ENCODE measurements at places on chromosomes 2 and 18.

DNA sequence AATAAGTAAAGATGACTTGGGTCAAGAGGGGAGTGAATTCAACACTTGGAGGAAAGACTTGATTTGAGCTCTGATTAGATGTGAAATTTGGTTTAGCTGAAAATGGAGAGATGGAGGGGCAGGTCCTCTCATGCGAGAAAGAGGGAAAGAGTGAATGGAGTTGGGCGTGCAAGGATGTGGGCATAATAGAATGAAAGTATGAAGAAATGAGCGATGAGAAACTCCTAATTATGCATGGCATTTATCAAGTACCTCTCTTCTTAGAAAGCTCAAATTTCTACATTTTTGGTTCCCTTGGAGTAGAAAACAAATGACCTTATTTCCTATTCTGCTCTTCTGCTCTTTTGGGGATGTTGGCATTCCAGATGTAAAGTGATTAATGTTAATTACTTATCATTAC, 161.5 kb downstream of the PHLPP1 start:
- DNase-seq: no peak

DNA sequence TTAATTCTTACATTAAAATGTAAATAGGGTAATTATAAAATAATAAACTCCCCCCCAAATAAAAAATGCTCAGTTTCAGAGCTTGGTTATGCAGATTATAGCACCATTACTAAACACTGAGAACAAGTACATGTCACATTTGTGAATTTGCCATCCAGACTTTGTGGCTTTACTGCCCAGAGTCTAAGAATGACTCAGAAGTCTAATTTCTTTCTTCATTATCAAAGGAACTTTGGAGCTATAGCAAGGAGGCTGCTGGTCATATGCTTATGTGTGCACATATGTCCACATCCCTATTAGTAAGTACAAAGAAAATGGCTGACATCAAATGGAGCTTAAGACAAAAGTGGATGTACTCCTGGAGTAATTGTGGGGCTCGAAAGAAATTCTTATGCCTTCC, 248.5 kb upstream of the SESTD1 start:
- DNase-seq: no peak

- no peak for DNase-seq
Measured at GRCh38 chr2:115738111-115738510, 1295.7 kb downstream of the DPP10 start.

DNA sequence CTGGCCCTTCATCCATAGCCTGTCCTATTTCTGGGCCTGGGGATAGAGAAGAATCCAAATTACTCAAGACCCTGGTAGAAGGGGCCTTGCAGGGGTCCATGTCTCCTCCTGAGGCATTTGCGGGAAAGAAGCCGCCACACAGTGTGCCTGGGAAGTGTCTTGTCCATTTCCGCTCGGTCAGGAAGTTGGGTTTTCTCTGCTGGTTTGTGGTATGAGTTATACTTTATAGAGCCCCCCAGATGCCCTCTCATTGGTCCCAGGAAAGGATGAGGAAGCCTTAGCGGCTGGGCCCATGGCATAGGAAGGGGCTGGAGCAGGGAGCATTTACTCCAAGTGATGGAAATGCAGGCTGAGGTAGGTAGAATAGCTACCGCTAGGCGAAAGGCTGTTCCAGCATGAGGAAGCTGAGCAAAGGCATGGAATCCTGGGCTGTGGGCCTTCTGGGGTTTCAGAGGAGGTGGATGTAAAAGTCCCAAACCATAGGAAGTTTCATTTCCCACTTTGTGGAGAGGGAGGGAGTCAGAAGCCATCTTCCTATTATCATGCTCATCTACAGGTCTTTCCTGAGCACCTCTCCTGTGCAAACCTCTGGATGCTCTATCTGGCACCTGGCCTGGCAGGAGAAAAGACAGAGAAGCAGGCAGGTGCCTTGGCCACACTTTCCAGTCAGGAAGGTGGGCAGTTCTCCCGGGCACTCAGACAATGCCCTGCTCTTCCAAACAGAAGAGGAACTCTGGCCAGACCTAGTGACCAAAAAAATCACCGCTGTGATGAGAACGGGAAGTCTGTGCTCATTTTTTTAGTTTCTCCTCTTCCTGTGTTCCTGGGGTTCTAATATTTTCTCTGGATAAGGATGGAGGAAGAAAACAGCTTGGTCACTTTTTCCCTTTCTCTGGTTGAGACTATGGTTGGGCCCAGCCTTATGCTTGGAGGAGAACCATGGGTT, 2.6 kb upstream of the CD207 start:
- DNase-seq: no peak

DNA sequence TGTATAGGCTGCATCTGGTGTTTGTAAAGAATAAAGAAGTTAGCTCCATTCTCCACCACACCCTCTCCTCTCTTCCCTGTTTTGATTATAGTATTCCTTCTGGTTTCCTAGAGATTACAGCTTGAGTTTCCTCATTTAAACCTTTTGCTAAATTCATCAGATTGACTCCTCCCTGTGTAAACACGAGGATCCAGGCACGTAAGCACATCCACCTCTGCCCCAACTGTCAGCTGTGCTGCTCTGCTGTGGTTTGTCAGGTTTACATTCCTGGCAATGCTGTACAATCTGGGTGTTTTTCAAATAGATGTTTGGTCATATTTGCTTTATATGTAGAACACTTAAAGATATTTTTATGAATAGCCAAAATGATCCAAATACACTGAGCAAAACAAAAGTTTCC, 302.8 kb downstream of the PTGR3 start:
- DNase-seq: no peak

GRCh38 chr2:100967716-100968115, 34.4 kb upstream of the RPL31 start:
- DNase-seq: no peak

GRCh38 chr2:226795281-226796011, 4.2 kb downstream of the IRS1 start:
- no peak for DNase-seq

- DNase-seq: no peak
Measured at GRCh38 chr2:71070294-71071093, 2.0 kb downstream of the NAGK start.

DNA sequence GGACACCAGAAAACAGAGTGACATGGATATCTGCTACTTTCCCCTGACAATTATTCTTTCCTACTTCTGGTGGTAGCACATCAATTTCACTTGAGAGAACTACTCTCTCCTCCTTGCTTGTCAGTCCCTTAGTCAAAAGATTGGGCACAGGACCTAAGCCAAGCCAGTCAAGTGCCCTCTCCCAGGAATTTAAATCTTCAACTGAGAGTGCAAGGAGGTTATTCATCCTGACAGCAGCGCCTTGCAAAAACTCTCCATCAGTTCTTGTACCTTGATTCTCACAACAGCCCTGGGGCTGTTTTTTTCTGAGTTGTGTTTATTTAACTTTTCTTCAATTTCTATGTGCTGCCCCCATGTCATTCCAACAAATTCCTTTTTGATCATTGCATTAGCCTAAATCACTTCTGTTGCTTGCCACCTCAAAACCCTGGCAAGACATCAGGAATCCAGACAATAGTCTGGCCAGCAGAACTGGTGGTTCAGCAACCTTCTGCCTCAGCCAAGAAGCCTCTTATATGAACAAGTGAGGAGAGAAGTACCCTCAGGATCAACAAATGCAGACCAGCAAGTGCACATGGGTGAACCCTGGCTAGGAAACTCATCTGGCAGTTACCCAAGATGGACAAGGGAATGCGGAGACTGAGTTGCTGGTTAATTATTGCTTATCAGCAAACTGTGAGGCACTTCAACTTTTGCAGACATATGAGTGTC, 19.4 kb downstream of the COL4A3 start:
- DNase-seq: no peak

GRCh38 chr2:134245340-134245984, 8.4 kb upstream of the MGAT5 start:
- peak; percentile 88 for DNase-seq

Data from CD4-positive, alpha-beta T cell treated with Interleukin-17A for 4 hours (primary cell).